ENCODE measurements at places on chromosomes 7 and 10. TPM values are rescaled to one million over a fixed set of nuclear protein-coding genes. Genes with fewer than 3 reads are reported as not detected.

DNA sequence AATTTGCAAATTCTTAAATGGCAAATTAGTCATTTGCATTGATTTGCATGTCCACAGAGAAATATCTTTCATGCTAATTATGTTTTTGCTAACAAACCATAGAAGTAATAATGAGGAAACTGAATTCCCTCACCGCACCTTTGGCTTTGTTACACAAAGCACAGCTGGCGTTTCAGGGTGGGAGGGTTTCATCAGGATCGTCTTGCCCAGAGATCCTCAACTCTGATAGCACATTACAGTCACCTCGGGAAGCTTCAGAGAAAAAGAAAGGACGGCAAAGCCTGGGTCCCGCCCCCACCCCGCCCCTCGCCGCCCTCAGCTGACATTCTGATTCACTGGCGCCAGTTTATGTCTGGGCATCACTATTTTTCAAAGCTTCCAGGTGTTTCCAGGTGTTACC, 119.4 kb downstream of the PTPRN2 start:
- no peak overlapping the region for H3K27ac ChIP-seq
- H3K36me3 ChIP-seq, result no peaks in the 10 kb centered on the region
- H3K4me1 ChIP-seq, result no peaks in the 10 kb centered on the region

DNA sequence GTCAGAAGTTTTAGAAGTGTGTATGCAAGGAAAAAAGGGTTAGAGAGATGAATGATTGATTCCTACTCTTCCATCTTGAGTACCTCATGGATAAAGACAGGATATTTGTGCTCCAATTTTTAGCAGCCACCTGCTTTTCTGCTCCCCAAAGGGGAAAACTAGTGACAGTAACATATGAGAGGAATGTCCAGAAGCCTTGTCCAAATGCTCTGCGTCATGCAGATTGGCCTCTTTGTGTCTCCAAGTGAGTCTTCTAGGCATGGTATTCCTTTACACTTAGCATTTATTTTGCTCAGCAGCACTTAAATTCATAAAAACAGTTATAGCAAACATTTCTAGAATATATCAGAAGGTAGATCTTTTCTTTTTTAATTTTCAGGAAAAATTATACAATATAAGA, 306.8 kb downstream of the CNTNAP2 start:
- H3K4me3 ChIP-seq, result no peak overlapping the region
- no peak overlapping the region for H3K27ac ChIP-seq
- H3K4me1 ChIP-seq, result no peaks in the 10 kb centered on the region
- no peaks in the 10 kb centered on the region for H3K36me3 ChIP-seq
- DNase-seq, result no peak

GRCh38 chr10:8336629-8337331, 282.3 kb downstream of the GATA3 start:
- H3K4me1 ChIP-seq, result no peaks in the 10 kb centered on the region
- no peaks in the 10 kb centered on the region for H3K36me3 ChIP-seq
- DNase-seq, result no peak
- no peak overlapping the region for H3K4me3 ChIP-seq
- H3K27me3 ChIP-seq, result no peaks in the 10 kb centered on the region

The KCP gene
- not detected for total RNA-seq

The HMX3 gene
- total RNA-seq, result not detected

The GPR15LG gene
- total RNA-seq, result not detected

- no peak overlapping the region for H3K4me3 ChIP-seq
- H3K27ac ChIP-seq, result no peak overlapping the region
- DNase-seq, result no peak
- peaks cover 8% of the 10 kb centered on the region for H3K36me3 ChIP-seq
- peaks cover 24% of the 10 kb centered on the region for H3K4me1 ChIP-seq
These were observed 15.1 kb downstream of the CPA1 start for GRCh38 chr7:130395421-130395820.

GRCh38 chr10:67934336-67934735, 49.9 kb downstream of the SIRT1 start:
- H3K4me3 ChIP-seq, result no peak overlapping the region
- H3K27ac ChIP-seq, result peak overlapping the region; percentile 73
- no peak for DNase-seq
- peaks cover 19% of the 10 kb centered on the region for H3K4me1 ChIP-seq
- H3K36me3 ChIP-seq, result peaks cover 45% of the 10 kb centered on the region
- peaks cover 5% of the 10 kb centered on the region for H3K27me3 ChIP-seq

- H3K36me3 ChIP-seq, result no peaks in the 10 kb centered on the region
- no peak overlapping the region for H3K27ac ChIP-seq
These were observed 149.2 kb downstream of the C1GALT1 start for GRCh38 chr7:7331523-7331922.

GRCh38 chr10:102639537-102639936, 4.7 kb upstream of the TRIM8 start:
- peaks cover 1% of the 10 kb centered on the region for H3K27me3 ChIP-seq
- H3K4me1 ChIP-seq, result peaks cover 29% of the 10 kb centered on the region
- DNase-seq, result no peak
- H3K36me3 ChIP-seq, result no peaks in the 10 kb centered on the region
- no peak overlapping the region for H3K4me3 ChIP-seq

DNA sequence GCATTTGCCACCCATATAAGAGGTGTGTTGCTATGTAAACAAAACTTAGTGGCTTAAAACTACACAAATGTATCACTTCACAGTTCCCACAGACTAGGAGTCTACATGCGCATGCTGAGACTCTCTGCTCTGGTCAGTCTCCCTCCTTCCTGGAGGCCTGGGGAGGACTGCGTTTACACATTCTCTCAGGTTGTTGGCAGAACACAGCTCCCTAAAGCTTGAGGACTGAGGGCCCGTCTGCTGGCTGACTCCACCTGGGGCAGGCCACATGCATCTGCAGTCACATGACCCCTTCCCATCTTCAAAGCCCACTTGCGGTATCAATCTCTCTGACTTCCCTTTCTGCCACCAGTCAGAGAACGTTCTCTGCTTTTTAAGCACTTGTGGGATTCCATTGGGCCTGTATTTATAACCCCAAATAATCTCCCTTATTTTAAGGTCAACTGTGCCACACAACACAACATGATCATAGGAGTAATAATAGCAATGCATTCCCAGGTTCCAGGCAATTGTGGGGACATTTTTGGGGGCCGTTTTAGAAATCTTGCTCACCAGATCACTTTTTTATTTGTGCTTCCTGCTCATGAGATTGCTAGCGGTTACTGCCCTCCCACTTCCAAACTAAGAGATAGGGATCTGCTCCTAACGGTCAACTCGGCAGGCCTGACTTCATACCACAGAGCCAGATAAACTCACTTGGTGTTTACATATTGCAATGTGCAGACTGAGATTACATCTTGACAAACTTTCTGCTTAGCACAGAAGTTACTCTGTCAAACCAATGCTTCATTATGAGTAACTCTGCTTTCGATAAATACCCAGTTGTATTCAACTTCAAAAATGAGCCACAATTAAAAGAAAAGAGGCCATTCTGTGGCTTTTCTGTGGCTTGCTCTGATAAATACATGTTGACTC, 96.3 kb downstream of the ALOX5 start:
- no peaks in the 10 kb centered on the region for H3K27me3 ChIP-seq
- peak overlapping the region; percentile 6 for H3K27ac ChIP-seq
- H3K4me3 ChIP-seq, result no peak overlapping the region
- peaks cover 13% of the 10 kb centered on the region for H3K4me1 ChIP-seq
- no peaks in the 10 kb centered on the region for H3K36me3 ChIP-seq
- DNase-seq, result peak; percentile 46

DNA sequence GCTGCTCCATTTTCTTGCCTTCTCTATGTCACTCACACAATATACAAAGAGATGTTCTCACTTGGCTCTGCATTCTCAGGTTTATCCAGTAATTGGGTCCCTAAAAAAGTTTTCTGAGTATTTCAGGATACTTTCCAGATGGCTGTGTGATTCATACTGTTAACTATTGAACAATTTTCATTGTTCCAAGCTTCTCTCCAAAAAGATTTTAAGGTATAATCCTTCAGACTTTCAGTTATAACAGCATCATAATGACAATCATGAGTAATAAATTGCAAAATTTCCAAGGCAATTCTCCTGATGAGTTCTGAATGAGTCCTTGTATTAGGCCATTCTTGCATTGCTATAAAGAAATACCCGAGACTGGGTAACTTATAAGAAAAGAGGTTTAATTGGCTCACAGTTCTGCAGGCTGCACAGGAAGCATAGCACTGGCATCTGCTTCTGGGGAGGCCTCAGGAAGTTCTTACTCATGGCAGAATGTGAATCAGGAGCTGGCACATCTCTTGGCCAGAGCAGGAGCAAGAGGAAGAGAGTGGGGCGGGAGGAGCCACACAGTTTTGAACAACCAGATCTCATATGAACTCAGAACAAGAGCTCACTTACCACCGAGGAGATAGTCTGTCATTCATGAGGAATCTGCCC, 148.1 kb downstream of the SLC16A9 start:
- DNase-seq, result no peak
- H3K4me1 ChIP-seq, result no peaks in the 10 kb centered on the region
- H3K36me3 ChIP-seq, result no peaks in the 10 kb centered on the region
- no peak overlapping the region for H3K4me3 ChIP-seq
- H3K27ac ChIP-seq, result no peak overlapping the region
- no peaks in the 10 kb centered on the region for H3K27me3 ChIP-seq

The LIPJ gene
- total RNA-seq, result not detected

- H3K36me3 ChIP-seq, result no peaks in the 10 kb centered on the region
- H3K27me3 ChIP-seq, result no peaks in the 10 kb centered on the region
- DNase-seq, result peak; percentile 37
- no peak overlapping the region for H3K27ac ChIP-seq
- peaks cover 39% of the 10 kb centered on the region for H3K4me1 ChIP-seq
These were observed 55.1 kb downstream of the ABI1 start for GRCh38 chr10:26805567-26806245.

The TFEC gene
- total RNA-seq, result not detected

DNA sequence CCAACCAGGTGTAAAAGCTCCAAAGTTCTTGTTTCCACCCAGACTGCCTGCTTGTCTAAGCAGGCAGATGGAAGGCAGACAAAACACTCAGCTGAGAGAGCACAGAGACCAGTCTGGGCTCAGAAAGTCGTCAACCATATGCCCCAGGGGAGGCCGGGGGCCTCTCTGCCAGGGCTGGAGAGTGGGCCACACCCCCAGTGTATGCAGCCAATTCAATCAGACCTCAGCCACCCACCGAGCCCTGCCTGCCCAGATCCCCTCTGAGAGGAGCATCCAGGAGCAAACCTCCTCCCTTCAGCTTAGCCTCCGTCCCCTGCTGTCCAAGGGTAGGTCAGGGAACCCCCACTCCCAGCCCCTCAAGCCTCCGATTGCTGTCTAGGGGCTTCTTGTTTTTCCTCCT, 196.3 kb downstream of the LSM5 start:
- peaks cover 1% of the 10 kb centered on the region for H3K27me3 ChIP-seq
- H3K36me3 ChIP-seq, result no peaks in the 10 kb centered on the region
- H3K27ac ChIP-seq, result no peak overlapping the region

GRCh38 chr10:50990568-50991455, 83.5 kb upstream of the PRKG1 start:
- peaks cover 8% of the 10 kb centered on the region for H3K27me3 ChIP-seq
- H3K36me3 ChIP-seq, result no peaks in the 10 kb centered on the region
- H3K4me1 ChIP-seq, result peaks cover 35% of the 10 kb centered on the region
- H3K27ac ChIP-seq, result peak overlapping the region; percentile 72
- DNase-seq, result peak; percentile 48

The CHRM2 gene
- 1.3 TPM for total RNA-seq

DNA sequence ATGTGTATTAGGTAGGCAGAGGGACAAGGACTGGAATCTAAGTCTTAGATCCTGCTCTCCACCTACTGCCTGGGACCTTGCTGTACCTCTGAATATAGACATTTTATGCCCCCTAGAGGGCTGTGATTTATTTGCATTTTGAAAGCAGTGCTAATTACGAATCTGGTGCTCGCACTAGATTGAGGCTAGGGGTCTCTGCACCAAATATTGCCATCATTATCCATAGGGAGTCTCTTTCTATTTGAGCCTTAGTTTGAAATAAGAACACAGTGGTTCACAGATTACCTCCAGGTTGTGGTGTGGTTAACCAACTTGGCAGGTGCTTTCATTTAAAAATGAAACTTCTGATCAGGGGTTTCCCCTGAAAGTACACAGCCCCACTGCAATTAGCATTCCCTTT, 41.8 kb downstream of the CNNM1 start:
- H3K36me3 ChIP-seq, result no peaks in the 10 kb centered on the region
- DNase-seq, result peak; percentile 66
- peak overlapping the region; percentile 27 for H3K4me3 ChIP-seq
- peaks cover 97% of the 10 kb centered on the region for H3K4me1 ChIP-seq
- peak overlapping the region; percentile 87 for H3K27ac ChIP-seq

GRCh38 chr10:125025341-125025740, 83.4 kb downstream of the ZRANB1 start:
- H3K27ac ChIP-seq, result peak overlapping the region; percentile 62
- H3K27me3 ChIP-seq, result peaks cover 4% of the 10 kb centered on the region
- H3K4me3 ChIP-seq, result no peak overlapping the region
- peaks cover 8% of the 10 kb centered on the region for H3K36me3 ChIP-seq
- H3K4me1 ChIP-seq, result peaks cover 51% of the 10 kb centered on the region

GRCh38 chr10:21807180-21807579, 196.3 kb downstream of the DNAJC1 start:
- H3K27me3 ChIP-seq, result no peaks in the 10 kb centered on the region
- 0 out of 2 replicates have a peak, but pooled peaks cover 12% of the 10 kb centered on the region for H3K4me1 ChIP-seq
- no peak for DNase-seq

DNA sequence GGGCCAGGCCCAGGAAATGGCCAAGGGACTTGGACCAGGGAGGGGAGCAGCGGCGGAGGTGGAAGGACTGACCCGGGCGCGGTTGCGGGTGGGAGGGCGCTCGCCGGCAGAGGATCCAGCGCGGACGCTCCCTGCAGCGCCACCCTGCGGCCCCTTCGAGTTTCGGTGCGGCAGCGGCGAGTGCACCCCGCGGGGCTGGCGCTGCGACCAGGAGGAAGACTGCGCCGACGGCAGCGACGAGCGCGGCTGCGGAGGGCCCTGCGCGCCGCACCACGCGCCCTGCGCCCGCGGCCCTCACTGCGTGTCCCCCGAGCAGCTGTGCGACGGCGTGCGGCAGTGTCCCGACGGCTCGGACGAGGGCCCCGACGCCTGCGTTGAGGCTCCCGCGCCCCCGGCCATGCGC, 16.8 kb upstream of the ZNF467 start:
- peaks cover 15% of the 10 kb centered on the region for H3K27me3 ChIP-seq
- H3K36me3 ChIP-seq, result no peaks in the 10 kb centered on the region
- no peak for DNase-seq
- H3K4me3 ChIP-seq, result no peak overlapping the region
- no peak overlapping the region for H3K27ac ChIP-seq

The GTPBP10 gene
- 24.5 TPM for total RNA-seq

DNA sequence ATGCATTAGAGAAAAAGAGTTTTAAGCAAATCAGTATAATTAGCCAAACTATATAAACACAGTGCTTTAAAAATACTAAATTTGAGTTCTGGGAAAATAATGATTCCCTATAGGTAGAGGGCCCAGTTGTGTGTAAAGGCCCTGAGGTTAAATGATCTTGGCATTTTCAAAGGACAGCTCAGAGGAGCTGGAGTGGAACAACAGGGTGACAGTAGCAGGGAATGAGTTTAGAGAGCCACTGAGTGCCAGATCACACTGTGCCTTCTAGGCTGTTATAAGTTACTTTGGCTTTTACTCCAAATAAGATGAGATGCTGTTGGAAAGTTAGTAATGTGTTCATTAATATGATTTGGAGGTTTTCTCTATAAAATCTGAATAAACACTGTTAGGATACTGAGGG, 34.6 kb downstream of the VWDE start:
- H3K36me3 ChIP-seq, result no peaks in the 10 kb centered on the region
- H3K4me3 ChIP-seq, result no peak overlapping the region
- peaks cover 1% of the 10 kb centered on the region for H3K27me3 ChIP-seq
- H3K4me1 ChIP-seq, result no peaks in the 10 kb centered on the region
- no peak overlapping the region for H3K27ac ChIP-seq

The SPDYE9 gene
- not detected for total RNA-seq

Measured in HFFc6 (cell line).